Activated CD4-positive, alpha-beta T cell treated with anti-CD3 and anti-CD28 coated beads for 36 hours (primary cell): ENCODE measurements at places on chromosomes 13 and 19.

DNA sequence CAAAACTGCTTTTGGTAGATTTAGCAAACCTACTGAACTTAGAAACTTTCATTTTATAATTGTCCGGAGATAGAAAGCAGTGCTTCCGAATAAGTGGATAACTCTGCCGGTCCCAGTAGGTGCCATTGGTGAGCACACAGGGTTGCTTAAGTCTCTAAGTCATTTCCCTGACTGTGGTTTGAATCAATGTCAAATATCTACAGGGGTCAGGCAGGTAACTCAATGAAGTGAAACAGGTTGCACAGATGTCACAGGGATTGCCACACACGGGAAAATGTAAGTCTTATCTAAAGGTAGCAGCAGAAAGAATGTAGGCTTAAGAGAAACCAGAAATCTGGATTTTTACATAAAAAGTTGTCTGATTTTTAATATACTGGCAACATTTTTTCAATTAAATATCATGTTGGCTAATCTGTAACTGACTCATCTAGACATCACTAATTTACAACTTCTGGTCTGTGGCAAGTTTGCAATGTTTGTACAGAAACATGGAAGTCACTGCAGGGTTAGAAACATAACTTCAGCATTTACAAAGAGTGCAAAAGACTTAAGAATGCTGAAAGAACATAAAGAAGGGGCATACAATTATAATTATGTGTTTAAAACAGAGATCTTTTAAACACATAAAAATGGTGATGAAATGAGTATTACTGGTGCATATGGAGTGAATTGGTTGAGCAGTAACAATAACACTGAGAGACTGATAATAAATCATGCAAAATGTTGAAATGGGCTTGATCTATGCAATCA lies 14.3 kb upstream of the LRRC63 start:
- DNase-seq, result no peak

DNA sequence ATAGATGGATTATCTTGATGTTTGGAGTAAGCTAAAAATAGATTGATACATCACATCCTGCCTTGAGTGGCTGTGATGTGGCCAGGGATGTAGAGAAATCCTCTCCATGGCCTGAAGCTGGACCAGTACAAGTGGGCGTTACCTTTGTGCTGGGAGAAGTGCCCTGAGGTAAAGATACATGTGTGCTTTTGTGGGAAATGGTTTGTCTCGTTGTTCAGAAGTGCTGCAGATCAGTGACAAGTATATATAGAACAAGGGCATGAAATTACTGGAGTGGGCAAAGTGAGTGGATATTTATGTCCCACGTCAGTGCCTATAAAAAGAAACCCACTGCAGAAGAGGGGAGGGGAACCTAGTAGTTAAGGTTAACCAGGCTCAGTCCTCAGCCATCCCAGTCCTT lies 12.2 kb upstream of the ZNF304 start:
- DNase-seq, result no peak

- no peak for DNase-seq
These were observed 153.7 kb upstream of the VSTM2B start for GRCh38 chr19:29372091-29372415.

DNA sequence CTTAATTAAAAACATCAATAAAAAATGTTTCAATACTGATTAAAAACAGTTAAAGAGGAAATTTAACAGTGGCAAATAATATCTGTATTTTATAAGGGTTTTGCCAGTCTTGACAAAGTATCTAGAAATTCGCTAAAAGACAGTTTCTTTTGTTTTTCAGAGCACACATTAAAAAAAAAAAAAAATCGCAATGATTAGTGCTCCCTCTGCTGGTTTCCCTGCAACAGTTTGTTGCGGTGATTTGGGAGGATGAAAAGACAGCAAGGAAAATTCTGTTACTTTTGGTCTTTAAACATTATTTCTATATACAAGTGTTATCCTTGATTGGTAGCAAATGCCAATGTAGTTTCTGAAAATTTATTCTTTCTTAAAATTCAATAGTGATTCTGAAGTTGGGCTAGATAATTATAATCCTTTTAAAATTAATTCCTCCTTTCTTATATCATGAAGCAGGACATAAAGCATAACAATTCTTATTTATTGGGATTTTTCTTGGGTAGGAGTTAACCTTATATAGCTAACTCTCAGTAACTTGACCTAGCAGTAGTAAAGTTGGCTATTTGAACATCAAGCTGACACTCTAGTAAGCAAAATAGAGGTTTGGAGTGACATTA lies 23.1 kb upstream of the SPRY2 start:
- DNase-seq, result no peak
